ENCODE measurements at places on chromosomes 4 and X.

GRCh38 chr4:36137336-36137735 lies 107.0 kb downstream of the ARAP2 start:
- DNase-seq = no peak

GRCh38 chr4:14446311-14446710 lies 556.0 kb upstream of the CPEB2 start:
- DNase-seq = no peak

DNA sequence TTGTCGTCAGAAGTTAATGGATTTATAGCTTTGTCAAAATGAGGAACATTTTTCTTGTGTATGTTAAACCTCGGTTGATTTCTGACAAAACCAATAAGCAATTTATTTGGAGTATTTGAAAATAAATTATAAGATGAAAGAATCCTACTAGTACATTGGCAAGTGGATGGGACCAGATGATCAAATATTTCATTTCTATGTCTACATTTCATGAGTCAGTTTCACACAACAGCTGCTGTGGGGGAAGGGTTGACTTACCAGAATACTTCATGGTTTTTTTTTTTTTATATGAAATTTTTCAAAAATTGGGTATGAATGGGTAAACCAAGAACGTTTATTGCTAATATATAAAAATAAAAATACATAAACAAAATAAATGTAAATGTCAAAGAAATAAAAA lies 39.4 kb downstream of the RAPGEF2 start:
- DNase-seq = peak; percentile 3

DNA sequence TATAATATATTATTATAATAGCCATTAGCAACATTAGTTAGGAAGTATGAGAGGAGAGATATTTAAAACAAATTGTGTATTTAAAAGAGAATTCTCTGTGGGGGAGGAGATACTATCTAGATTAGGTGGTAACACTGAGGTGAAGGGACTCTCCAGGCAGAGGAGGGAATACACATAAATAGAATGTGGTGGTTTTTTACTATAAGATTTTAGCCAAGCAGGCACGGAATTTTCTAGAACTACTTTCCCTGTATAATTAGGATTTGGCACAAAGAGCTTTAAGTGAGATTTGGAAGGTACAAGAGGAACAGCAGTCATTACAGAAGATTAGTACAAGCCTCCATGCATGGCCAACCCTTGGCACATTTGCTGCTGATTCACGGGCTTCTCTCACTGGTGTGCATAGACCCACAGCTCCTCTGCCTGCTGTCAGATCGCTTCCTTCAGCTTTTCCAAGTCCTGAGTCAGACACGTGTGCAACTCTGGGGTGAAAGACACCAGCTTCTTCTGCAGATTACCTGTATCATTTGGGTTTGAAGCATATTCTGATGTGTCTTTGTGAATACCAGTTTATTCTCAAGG lies 685.5 kb downstream of the KCTD8 start:
- DNase-seq = no peak

DNA sequence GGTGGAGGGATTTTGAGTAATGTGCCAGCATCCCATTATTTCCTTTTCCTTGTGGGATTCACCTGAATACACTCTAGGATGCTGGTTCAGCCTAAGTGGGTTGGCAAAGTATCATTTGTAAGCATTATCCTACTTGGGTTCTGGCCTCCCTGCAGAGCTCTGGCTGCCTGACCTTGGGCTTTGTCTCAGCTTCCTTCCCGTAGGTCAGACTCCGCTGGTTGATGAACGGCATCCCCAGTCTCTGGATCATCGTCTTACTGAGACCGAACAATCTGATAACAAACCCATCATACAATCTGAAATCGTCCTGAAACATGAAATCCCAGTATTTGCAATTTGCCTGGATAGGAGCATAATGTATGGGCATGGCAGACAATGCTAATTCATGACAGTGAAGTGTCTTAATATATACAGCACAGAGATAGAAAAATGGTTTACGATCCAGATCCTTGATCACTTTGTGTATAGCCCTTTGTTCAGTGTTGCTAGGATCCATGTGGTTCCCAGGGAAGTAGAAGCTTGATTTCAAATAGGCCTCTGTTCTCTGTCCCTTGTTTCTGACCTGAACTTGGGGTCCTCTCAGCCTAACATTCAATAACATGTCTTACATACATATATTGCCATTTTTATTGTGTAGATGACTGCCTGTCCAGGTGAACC lies 5.5 kb downstream of the MID2 start:
- DNase-seq = no peak

DNA sequence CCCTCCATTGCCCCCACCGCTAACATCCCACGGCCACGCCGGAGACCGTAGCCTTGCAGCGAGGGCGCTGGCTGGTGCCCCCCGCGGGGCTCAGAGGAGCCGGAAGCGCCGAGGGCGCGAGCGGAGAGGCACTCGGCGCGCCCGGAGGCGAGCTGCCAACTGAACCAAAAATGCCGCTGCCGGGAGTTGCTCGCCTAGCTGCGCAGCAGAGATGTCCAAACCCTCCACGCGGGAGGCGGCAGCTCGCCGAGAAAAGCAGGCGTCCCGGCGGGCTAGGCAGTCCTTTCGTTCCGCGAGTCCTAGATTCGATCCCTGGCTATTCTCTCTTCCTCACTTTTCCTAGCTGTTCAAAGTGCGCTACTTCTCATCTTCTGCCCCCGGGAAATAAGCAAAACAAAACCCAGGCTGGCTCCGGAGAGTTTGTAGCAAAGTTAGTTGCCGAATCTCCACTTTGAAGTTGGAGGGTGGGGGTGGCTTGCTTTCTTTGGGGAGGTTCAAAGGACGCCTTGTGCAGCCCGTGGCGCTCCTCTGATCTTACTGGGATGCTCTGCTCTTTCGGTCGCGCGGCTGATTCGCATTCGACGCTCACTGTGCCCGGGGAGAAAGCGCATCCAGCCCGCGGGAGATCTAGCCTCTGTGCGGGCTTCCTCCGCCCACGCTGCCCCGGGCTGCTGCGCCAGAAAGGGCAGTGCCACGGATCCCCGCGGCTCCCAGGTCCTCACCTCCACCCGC lies 723 bp downstream of the NKX6-1 start:
- peak; percentile 25 for DNase-seq

- DNase-seq = no peak
Observed at GRCh38 chr4:56200275-56200674, 187.0 kb downstream of the AASDH start.

GRCh38 chr4:160020804-160021203 lies 917.9 kb downstream of the RAPGEF2 start:
- no peak for DNase-seq

DNA sequence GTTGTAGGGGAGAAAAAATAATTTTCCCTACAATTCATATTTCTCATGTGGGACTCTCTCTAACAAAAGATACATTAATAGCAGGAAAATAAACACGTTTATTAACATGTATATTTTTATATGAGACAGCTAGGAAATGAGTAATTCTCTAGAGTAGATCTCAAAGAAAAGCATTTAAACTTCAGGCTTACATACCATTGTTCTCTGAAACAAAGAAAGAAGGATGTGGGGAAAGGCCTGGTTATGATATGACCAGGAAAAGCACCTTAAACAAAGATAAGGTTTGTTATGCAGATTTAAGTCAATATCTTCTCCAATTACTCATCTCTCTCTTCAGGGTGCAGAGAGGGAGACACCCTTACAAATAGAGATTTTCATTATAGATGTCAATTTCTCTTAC lies 131.3 kb downstream of the SLC7A11 start:
- DNase-seq = no peak
